ENCODE measurements at places on chromosomes 6 and 20. TPM values are rescaled to one million over a fixed set of nuclear protein-coding genes. Genes with fewer than 3 reads are reported as not detected.

SYCP2 gene
- polyA plus RNA-seq = 0.49 TPM

NXT1 gene
- 63.3 TPM for polyA plus RNA-seq

SLC23A2 gene
- 7.6 TPM for polyA plus RNA-seq

HLA-DQA1 gene
- polyA plus RNA-seq = 309 TPM

PACSIN1 gene
- polyA plus RNA-seq = not detected

DDX43 gene
- polyA plus RNA-seq = 1.3 TPM

FILIP1 gene
- not detected for polyA plus RNA-seq

MRPS18B gene
- 221 TPM for polyA plus RNA-seq

CNBD2 gene
- polyA plus RNA-seq = 13.4 TPM

TCP11 gene
- polyA plus RNA-seq = not detected

C20orf141 gene
- not detected for polyA plus RNA-seq

SLC22A2 gene
- polyA plus RNA-seq = not detected

PNLDC1 gene
- polyA plus RNA-seq = not detected

PERP gene
- polyA plus RNA-seq = 0.13 TPM

CDSN gene
- polyA plus RNA-seq = not detected

PGC gene
- polyA plus RNA-seq = not detected

GPLD1 gene
- polyA plus RNA-seq = 2.2 TPM

LINC00237 gene
- polyA plus RNA-seq = not detected

CST4 gene
- polyA plus RNA-seq = not detected

RAB44 gene
- polyA plus RNA-seq = not detected
